RWPE2 (cell line): ENCODE measurements at places on chromosomes 4 and X.
A peak's percentile ranks its signal among the peaks of the same experiment; 100 is the strongest.

DNA sequence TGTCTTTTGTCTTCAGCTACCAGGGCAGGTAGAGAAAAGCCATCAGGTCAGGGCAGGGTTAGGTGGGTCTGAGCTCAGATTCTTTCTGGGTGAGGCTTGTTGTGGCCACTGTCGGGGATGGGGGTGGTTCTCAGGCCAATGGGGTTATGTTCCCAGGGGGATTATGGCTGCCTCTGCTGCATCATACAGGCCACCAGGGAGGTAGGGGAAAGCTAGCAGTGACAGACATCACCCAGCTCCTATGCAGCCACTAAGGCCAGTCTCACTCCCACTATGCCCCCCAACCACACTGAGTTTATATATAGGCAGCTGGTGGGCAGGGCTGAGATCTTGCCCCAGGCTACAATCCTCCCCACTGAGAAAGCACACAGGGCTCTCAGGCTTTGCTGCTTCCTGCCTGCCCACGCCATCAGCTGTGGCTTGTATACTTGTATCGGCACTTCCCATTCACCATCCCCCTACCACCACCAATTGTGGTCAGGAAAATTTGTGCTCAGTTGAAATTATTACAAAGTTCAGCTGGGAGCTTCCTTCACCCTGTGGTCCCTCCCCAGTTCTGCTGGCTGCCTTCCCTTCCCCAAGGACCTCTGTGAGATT, 72.6 kb upstream of the PTPN13 start:
- H3K4me1 ChIP-seq = no peaks in the 10 kb centered on the region
- no peaks in the 10 kb centered on the region for H3K27me3 ChIP-seq
- H3K4me3 ChIP-seq = no peak overlapping the region
- no peak overlapping the region for H3K27ac ChIP-seq

DNA sequence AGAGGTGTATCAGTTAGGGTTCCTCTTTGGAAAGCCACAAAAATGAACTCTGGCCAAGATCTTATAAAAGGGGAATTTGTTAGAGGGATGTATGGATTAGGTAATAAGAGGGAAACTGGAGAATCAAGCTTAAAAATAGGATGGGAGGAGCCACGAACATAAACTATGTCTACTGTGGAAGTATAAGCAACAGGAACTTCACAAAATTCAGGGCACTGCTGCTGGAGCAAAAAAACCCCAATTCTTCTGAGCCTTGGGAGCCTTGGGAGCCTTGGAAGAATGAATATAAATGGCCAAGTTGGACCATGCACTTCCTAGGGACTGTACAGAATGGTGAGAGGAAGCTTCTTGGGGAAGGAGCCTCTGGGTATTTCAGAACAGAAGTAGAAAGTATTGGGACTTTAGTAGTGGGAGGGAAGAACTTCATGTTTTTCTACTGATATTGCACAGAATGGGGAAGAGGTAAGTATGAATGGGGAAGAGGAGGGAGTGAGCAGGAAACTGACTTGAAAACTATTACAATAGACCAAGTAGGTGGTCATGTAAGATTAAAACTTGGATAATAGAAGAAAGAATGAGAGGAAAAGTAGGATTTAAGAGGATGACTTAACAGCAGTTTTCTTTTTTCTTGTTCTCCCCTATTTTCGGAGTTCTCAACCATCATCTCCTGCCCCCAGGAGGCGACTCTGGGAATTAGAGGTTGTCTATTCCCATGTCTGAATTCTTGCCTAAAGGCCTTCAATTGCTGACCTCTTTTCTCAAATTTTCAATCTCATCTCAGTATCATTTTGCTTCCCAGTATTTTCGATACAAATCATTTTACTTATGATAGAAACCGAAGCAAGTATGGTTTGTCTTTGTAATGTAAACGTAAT, 44.4 kb upstream of the TAPT1 start:
- no peaks in the 10 kb centered on the region for H3K36me3 ChIP-seq
- H3K27me3 ChIP-seq = no peaks in the 10 kb centered on the region
- H3K27ac ChIP-seq = peak overlapping the region; percentile 74
- no peak overlapping the region for H3K4me3 ChIP-seq
- peaks cover 15% of the 10 kb centered on the region for H3K4me1 ChIP-seq

- no peaks in the 10 kb centered on the region for H3K4me1 ChIP-seq
- no peak for DNase-seq
- no peak overlapping the region for H3K27ac ChIP-seq
- no peak overlapping the region for H3K4me3 ChIP-seq
- H3K36me3 ChIP-seq = no peaks in the 10 kb centered on the region
These were observed 57.5 kb upstream of the FAM47C start for GRCh38 chrX:36950495-36951253.

DNA sequence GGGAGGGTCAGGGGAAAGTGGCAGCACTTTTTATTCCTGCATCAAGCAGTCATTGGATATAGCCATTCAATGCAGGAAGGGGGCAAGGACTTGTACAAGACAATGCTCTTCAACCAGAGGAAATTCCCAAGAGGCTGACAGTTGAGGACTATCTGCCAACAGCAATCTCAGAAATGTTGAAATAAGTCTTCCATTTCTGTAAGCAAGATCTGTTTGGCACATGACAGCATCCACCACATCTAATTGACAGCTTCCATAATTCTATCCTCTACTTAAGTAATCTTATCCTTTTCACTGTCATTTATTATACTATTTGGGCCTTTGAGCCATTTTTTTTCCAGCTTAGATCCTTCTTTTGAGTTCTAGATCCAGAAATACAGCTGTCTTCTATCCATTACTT, 110.7 kb downstream of the CFAP299 start:
- H3K27me3 ChIP-seq = no peaks in the 10 kb centered on the region
- no peak overlapping the region for H3K4me3 ChIP-seq
- peak overlapping the region; percentile 71 for H3K27ac ChIP-seq
- H3K36me3 ChIP-seq = no peaks in the 10 kb centered on the region
- no peak for DNase-seq

GRCh38 chr4:79747252-79747651, 325.8 kb downstream of the ANTXR2 start:
- H3K36me3 ChIP-seq = no peaks in the 10 kb centered on the region
- H3K4me3 ChIP-seq = no peak overlapping the region
- H3K4me1 ChIP-seq = no peaks in the 10 kb centered on the region
- no peak overlapping the region for H3K27ac ChIP-seq
- no peak for DNase-seq
- H3K27me3 ChIP-seq = no peaks in the 10 kb centered on the region

DNA sequence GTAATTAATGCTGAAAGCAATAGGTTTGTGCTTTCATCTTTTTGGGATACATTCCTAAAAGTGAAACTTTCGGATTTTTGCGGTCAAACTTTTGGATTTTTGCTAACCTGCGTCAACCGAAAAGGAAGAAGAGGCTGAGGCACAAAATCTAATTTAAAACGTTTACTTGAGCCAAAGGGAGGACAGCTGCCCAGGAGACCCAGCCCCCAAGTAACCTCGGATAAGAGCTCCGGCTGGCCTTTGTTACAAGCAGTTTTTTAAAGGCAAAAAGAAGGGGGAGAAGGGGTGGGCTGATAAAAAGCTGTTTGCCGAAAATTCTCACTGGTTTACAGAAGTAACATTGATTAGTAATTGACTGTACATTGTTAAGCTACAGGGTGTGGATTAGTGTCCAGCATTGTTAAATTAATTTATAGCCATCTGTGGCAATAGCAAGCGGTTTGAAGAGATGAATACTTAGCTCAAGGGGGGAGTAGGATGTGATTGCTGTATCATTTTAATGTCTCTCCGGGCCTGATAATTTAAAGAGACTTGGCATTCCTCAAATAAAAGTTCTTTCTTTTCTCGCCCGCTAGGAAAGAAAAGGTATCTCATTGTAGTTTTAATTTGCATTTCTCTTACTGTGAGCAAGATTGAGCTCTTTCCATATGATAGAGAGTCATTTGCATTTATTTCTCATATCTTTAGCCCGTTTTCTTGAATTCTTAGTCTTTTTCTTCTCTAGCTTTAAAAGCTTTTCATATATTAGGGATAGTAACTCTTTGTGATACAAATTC, 59.1 kb upstream of the USP9X start:
- H3K27me3 ChIP-seq = no peaks in the 10 kb centered on the region
- DNase-seq = no peak
- H3K4me1 ChIP-seq = peaks cover 11% of the 10 kb centered on the region
- peak overlapping the region; percentile 60 for H3K27ac ChIP-seq

GRCh38 chr4:26885912-26886274, 25.3 kb downstream of the STIM2 start:
- H3K27ac ChIP-seq = no peak overlapping the region
- no peaks in the 10 kb centered on the region for H3K36me3 ChIP-seq
- H3K4me1 ChIP-seq = no peaks in the 10 kb centered on the region
- no peak for DNase-seq
- no peaks in the 10 kb centered on the region for H3K27me3 ChIP-seq

DNA sequence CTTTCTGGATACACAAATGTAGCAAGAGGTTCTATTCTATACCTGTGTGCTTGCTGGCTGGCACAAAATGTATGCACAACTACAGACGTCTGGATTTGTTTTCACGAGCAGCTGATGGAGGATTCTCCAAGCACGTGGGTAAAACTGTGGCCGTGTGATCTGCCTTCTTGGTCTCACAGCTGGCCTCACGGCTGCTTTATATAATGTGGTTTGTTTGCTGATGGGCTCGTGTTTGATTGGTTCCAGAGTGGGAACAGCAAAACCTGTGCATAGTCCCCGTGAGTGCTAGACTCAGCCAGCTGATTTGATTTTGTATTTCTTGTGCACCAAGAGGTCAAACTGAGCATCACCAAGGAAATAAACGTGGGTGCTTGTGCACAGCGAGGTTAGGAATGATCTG, 262.6 kb upstream of the RPS6KA3 start:
- no peaks in the 10 kb centered on the region for H3K36me3 ChIP-seq
- H3K27ac ChIP-seq = no peak overlapping the region
- H3K4me3 ChIP-seq = no peak overlapping the region

- no peak overlapping the region for H3K27ac ChIP-seq
- no peak overlapping the region for H3K4me3 ChIP-seq
- no peak for DNase-seq
- H3K27me3 ChIP-seq = no peaks in the 10 kb centered on the region
- no peaks in the 10 kb centered on the region for H3K4me1 ChIP-seq
These were observed 26.3 kb upstream of the PRSS48 start for GRCh38 chr4:151250706-151251105.

DNA sequence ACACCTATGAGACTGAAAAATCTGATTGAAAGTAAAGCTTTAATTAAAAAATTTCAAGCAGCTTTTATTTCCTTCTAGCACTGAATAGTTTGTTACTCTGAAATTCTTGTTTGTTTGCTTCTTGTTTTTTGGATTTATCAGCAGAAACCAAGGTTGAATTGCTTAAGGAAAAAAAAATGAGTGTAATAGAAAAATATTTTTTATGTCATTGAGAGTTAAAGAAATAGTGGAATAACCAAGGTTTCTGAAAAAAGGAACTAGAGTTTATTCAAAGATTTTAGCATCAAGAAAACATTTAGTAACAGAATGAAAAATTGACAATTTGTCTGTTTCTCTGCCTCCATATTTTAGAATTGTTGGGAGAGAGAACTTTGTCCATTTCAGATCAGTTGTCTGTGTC, 1852.2 kb downstream of the PCDH7 start:
- H3K27me3 ChIP-seq = no peaks in the 10 kb centered on the region
- no peaks in the 10 kb centered on the region for H3K4me1 ChIP-seq
- no peak overlapping the region for H3K27ac ChIP-seq

DNA sequence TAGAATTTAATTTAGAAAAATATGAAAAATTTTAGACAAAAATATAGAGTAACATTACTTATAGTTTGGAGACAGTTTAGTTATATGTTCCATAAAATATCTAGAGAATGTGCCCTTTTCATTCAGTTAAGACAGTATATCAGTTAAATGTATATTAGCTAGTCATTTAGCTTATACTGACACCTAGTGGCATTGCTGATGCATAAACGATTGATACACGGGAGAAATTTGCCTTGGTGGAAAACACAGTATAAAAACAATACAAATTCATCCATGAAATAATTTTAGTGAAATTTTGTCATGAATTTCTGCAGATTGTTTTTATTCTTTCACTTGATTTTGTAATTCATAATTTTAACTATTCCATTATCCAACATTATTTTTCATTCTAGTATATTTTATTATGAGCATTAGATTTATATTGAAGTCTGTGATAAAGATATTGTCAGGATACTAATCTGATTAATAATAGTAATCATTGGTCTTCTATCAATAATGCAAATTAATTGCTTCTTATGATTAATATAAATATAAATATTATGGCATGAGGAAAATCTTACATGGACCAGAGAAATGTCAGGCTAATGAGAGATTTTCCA, 219.0 kb downstream of the TLL1 start:
- no peaks in the 10 kb centered on the region for H3K27me3 ChIP-seq
- 0 out of 2 replicates have a peak, but pooled peaks cover 3% of the 10 kb centered on the region for H3K36me3 ChIP-seq
- no peak overlapping the region for H3K4me3 ChIP-seq
- no peak for DNase-seq
- H3K4me1 ChIP-seq = peaks cover 8% of the 10 kb centered on the region

DNA sequence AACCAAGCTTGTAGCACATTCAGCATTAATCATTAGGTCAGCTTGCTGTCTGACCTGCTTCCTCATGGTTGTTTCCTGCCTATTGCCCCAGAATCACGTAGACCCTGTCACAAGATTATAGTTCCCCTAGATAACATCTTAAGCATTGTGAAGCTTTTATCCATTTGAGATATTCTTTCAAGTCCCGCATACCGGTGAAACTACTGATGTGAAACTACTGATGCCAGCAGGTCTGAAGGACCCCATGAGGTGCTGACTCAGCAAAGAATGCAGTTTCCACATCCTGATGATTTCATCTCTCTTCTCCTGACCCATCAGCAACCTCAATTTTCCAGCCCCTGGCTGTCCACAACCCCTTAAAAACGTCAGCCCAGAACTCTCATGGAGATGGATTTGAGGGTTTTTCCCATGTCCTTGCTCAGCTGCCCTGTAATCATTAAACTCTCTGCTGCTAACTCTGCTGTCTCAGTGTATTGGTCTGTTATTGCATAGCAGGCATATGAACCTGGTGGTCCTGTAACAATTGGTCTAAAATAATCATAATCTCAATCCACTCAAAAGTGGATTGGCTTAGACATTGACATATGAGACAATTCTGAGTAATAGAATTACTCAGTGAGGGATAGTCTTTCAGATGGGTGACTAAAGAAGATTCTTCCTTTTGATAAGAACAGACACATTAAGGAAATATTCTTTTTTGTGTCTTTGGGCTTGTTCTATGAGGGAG, 26.3 kb upstream of the UBA6 start:
- no peak for DNase-seq
- H3K4me1 ChIP-seq = peaks cover 30% of the 10 kb centered on the region

GRCh38 chr4:87243426-87244053, 23.1 kb upstream of the KLHL8 start:
- H3K27me3 ChIP-seq = no peaks in the 10 kb centered on the region
- H3K4me1 ChIP-seq = no peaks in the 10 kb centered on the region
- H3K36me3 ChIP-seq = no peaks in the 10 kb centered on the region
- H3K27ac ChIP-seq = no peak overlapping the region
- H3K4me3 ChIP-seq = no peak overlapping the region

GRCh38 chr4:87451537-87451936, 29.2 kb downstream of the NUDT9 start:
- H3K36me3 ChIP-seq = peaks cover 47% of the 10 kb centered on the region
- no peaks in the 10 kb centered on the region for H3K27me3 ChIP-seq
- H3K4me1 ChIP-seq = no peaks in the 10 kb centered on the region
- no peak overlapping the region for H3K27ac ChIP-seq
- no peak for DNase-seq
- no peak overlapping the region for H3K4me3 ChIP-seq
